ENCODE measurements at places on chromosomes 6 and 20.

GRCh38 chr6:168915855-168916254 lies 337.8 kb downstream of the THBS2 start:
- DNase-seq = no peak

- DNase-seq = no peak
Observed at GRCh38 chr20:52828199-52828598, 144.0 kb upstream of the TSHZ2 start.

- DNase-seq = no peak
Observed at GRCh38 chr20:20926222-20926905, 179.8 kb downstream of the LINC00237 start.

DNA sequence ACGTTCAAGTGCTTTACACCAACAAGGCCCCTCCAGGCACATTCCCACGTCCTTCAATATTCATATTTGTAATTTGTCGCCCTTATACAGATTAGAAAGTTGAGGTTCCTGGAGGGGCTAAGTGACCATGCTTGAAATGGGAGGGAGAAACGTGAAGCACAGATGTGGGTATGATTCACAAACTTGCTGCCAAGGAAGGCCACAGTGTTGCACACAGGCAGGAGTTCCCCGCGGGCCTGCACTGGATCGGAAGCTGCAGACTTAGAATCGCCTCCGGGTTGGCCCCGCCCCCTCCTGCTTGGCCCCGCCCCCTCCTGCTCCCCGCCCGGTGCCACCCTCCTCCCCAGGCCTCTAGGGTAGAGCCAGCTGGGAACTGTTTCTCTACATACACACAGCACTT lies 58.2 kb upstream of the QKI start:
- DNase-seq = peak; percentile 80

- DNase-seq = no peak
Observed at GRCh38 chr6:39693206-39693605, 32.0 kb downstream of the KIF6 start.

DNA sequence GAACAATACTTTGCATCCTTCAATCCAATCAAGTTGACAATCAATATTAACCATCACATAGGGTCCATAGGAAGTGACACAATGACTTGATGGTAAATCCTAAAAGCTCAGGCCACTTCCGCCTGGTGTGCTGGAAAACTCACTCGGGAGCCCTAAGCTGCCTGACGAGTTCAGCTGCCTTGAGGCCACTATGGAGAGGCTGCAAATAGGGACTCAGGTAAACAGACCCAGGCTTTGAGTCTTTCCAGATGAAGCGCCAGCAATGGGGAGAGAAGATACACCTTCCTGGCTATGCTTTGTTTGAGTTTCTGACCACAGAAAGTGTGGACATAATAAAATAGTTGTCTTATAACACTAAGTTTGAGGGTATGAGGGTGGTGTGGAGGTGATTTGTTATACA lies 112.6 kb downstream of the GPR63 start:
- no peak for DNase-seq

GRCh38 chr6:10362300-10362699 lies 52.6 kb downstream of the TFAP2A start:
- no peak for DNase-seq

GRCh38 chr6:89840538-89840937 lies 10.9 kb downstream of the CASP8AP2 start:
- no peak for DNase-seq

DNA sequence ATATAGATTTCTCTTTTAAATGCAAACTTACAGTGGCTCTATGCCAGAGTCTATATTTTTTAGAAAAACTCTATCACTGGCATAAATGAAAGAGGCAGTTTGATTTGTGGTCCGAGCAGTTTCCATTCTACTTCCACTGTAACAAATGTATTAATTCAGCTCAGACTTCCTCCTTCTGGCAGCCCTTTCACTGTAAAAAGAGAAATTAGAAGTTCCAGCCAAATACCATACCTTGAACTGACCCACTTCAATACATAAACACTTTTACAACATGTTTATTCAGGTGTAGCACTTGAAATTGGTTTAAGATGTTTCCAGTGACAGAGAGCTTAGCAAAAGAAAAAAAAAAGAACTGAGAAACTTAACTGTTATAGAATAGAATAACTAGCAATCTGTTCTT lies 99.3 kb downstream of the BMP5 start:
- DNase-seq = no peak

DNA sequence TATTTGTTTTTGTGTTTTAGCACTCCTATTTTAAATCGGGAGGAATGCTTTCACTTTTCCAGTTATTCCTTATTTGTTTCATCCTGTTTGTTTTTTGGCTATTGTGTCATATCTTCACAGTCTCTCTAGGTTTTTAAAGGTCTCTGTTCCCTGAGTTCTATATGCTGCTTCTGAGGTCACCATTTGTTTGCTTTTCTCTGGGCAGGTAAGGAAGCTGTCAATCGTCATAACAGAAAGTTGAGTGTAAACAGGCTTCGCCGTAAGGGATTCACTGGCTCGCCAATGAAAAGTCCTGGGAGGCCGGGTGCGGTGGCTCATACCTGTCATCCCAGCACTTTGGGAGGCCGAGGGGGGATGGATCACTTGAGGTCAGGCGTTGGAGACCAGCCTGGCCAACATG lies 48.7 kb upstream of the RPS6KA2 start:
- DNase-seq = no peak

GRCh38 chr6:166850677-166851076 lies 105.7 kb downstream of the RNASET2 start:
- no peak for DNase-seq

DNA sequence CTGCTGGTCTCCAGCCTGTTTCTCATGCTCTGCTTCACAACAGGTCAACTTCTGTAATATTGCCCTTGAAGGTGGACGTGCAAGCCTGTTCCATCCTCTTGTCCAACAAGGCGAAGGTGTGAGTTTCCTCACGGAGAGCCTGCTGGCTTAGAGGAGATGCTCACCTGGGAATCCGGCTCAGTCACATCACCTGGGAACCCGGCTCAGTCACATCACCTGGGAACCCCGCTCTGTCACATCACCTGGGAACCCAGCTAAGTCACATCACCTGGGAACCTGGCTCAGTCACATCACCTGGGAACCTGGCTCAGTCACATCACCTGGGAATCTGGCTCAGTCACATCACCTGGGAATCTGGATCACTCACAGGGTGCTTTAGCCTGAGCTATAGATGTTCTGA lies 230.1 kb downstream of the ERMARD start:
- DNase-seq = no peak

DNA sequence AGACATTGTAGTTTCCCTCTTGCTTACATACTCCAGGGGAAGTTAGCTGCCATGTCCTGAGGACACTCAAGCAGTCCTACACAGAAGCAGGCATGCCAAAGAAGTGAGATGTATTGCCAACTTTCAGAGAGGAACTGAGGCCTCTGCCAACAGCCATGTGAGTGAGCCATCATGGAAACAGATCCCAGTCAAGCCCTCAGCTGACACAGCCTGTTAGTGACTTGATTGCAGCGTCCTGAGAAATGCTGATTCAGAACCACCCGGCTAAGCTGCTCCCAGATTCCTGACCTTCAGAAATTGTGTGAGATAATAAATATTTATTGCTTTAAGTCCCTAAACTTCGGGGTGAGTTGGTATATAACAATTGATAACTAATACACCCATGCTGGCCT lies 38.1 kb downstream of the GSTA2 start:
- DNase-seq = no peak

GRCh38 chr20:675033-675452 lies 559 bp downstream of the SCRT2 start:
- no peak for DNase-seq

- no peak for DNase-seq
Observed at GRCh38 chr6:25089442-25089841, 153.7 kb upstream of the RIPOR2 start.

- no peak for DNase-seq
Observed at GRCh38 chr20:31984981-31985471, 17.1 kb downstream of the XKR7 start.

- DNase-seq = no peak
Observed at GRCh38 chr20:19361790-19362189, 149.3 kb downstream of the SLC24A3 start.

- DNase-seq = no peak
Observed at GRCh38 chr6:139175389-139175948, 40.6 kb downstream of the HECA start.

- DNase-seq = no peak
Observed at GRCh38 chr20:43458422-43458924, 777 bp downstream of the SRSF6 start.

- peak; percentile 74 for DNase-seq
Observed at GRCh38 chr20:43096126-43096930, 93.4 kb downstream of the PTPRT start.

GRCh38 chr20:13348311-13349234 lies 127.5 kb downstream of the ISM1 start:
- no peak for DNase-seq

Measured in hypothalamus (tissue), 51 donors.